ENCODE measurements at places on chromosomes 13 and 19.

GRCh38 chr19:38319421-38320258 is at the start of gene KCNK6:
Gene KCNK6, plus strand, starts transcription at chr19:38319845. Its CDS starts 106 bp downstream, at chr19:38319951.
- DNase-seq: no peak

GRCh38 chr13:31853643-31854326 is 114.5 kb downstream of the RXFP2 start:
- no peak for DNase-seq

GRCh38 chr19:10321874-10322835 is 6.3 kb upstream of the FDX2 start:
- DNase-seq: no peak

- no peak for DNase-seq
These were observed 15.5 kb downstream of the MCF2L start for GRCh38 chr13:112984501-112984900.

DNA sequence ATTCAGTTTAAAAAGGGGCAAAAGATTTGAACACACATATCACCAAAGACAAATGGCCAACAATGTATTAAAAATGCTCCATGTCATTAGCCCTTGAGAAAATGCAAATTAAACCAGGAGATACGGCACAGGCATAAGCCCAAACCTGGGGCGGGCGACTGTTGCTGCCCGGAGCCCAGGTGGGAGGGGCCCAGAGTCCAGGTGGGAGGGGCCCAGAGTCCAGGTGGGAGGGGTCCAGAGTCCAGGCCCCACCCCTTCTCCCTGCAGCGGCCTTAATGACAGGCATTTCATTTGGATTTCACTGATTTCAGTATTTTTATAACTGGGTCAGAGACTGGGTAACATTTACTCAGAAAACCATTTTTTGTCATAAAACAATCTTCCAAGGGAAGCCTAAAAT is 78.2 kb downstream of the RASA3 start:
- DNase-seq: no peak

GRCh38 chr13:35703061-35703460 is 226.6 kb upstream of the MAB21L1 start:
- DNase-seq: no peak

GRCh38 chr13:59677966-59678814 is 485.5 kb downstream of the DIAPH3 start:
- DNase-seq: peak; percentile 41

DNA sequence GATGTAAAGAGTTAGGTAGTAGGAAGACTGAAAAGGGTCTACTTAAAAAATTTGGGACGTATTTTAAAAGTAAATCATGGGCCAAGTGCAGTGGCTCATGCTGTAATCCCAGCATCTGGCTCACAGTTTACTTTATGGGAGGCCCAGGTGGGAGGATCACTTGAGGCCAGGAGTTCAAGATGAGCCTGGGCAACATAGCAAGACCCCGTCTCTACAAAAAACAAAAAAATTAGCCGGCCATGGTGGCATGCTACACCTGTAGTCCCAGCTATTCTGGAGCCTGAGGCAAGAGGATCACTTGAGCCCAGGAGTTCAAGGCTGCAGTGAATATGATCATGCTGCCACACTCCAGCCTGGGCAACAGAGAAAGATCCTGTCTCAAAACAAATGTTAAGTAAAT is 23.0 kb downstream of the UTP14C start:
- no peak for DNase-seq

DNA sequence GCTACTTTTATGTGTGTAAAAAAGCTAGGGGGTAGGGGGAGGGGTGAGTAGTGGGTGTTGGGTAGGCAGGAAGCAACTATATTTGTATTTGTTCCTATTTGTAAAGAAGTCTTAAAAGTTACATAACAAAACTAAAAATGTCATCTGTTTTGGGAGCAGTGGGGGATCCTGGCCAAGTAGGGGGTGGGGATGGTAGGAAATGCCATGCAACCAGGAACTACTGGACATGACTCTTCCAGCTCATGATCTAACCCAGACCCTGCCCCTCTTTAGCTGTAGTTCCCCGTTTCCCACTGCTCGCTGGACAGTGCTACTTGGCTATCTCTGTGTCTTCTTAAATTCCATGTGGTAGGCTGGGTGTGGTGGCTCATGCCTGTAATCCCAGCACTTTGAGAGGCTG is 3.2 kb downstream of the GTF3A start:
- no peak for DNase-seq

DNA sequence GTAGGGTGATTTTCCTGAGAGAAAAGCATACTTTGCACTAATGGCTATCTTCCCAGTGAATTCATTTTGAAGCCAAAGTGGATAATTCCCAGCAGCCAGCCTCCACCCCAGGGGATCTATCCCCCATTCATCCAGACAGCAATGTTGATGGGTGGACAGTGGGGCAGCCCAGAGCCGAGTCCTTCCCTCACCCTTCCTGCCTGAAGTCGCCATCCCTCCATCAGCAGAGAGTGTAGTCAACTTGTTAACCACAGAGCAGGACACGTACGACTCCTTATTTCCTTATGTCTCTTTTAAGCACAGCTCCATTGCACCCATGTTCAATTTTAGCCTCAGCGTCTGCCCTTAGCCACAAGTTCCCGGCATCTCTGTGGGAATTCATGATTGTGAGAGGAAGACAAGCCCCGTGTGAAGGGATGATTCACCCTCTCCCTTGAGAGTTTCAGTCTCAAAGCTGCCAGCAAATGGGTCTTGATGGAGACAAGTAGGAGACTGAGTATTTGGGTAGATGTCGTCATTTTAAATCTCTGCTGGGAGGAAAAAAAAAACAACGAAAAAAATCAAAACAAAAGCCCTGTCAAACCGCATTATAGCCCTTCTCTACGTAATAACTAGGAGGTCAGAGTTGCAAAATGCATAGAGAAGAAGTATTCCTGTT is 58.3 kb upstream of the MEDAG start:
- DNase-seq: no peak

DNA sequence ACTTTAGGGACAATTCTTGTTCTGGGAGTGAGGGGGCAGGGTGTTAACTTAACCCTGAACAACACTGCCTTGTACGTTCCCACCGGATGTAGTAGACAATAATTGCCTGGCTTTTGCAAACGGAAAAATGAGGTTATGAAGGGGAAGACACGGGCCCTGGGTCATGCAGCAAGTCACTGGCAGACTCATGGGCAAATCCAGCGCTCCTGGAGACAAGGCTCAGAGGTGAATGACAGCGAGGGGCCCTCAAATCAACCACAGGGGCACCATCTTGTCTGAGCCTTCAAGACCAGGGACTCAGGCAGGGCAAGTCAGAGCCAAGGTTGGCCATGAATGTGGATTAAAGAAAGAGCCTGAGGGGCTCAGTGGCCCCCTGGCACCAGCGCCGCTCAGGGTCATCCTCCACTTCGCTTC is 2.8 kb downstream of the RASA3 start:
- no peak for DNase-seq

DNA sequence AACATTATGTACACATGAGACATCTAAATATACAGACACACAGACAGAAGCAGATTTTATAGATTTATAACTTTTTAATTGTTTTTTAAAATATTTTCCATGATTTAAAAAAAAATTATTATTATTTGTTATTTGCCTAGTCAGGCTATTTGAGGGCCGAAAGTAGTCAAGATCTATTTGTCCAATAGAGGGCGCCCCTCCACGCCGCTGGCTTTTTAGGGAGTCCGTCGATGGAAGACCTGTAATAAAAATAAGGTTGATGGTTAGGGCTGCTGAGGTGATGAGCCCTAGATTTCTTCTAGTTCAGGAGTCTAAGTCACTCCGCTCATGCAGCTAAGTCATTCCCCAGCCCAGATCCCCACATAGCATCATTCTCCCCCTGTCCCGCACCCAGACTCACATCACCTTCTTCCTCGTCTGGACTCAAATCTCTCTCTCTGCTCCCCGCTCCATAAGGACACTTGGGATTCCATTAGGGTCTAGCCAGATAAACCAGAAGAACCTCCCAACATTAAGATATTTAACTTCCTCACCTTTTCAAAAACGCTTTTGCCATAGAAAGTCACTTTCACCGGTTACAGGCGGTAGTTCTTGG is 33.9 kb upstream of the CEACAM21 start:
- DNase-seq: no peak

- DNase-seq: no peak
These were observed 47.5 kb downstream of the DCT start for GRCh38 chr13:94431987-94432386.

DNA sequence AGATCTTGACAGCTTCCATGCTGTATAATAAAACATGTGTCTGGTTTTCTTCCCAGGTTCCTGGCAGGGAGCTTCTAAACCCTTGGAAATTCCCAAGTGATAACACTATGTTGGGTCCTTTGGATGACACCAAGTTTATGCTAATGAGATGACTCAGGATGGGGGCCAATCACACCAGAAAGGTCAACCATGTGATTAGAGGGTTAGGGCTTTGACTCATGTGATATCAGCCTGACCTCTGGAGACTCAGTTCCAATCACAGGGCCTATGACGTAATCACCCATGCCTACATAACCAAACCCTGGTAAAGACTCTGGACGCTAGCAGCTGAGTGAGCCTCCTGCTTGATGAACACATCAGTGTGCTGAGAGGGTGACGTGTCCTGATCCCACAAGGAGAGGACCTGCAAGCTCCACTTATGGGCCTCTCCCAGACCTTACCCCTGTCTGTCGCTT is 203.6 kb downstream of the DCLK1 start:
- DNase-seq: no peak

DNA sequence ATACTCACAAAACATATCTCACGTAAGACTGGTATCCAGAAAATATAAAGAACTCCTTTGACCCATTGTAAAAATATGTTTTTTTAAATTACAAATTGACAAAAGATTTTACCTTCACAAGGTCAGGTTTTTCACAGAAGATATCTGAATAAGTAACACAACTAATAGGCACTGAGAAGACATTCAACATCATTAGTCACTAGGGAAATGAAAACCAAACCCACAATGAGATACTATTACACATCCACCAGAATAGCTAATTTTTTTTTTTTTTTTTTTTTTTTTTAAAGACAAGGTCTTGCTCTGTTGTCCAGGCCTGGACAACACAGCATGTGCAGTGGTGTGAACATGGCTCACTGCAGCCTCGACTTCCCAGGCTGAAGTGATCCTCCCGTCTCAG is 157.5 kb downstream of the MIPEP start:
- DNase-seq: no peak

GRCh38 chr13:42007844-42008243 is 40.6 kb upstream of the DGKH start:
- DNase-seq: no peak

DNA sequence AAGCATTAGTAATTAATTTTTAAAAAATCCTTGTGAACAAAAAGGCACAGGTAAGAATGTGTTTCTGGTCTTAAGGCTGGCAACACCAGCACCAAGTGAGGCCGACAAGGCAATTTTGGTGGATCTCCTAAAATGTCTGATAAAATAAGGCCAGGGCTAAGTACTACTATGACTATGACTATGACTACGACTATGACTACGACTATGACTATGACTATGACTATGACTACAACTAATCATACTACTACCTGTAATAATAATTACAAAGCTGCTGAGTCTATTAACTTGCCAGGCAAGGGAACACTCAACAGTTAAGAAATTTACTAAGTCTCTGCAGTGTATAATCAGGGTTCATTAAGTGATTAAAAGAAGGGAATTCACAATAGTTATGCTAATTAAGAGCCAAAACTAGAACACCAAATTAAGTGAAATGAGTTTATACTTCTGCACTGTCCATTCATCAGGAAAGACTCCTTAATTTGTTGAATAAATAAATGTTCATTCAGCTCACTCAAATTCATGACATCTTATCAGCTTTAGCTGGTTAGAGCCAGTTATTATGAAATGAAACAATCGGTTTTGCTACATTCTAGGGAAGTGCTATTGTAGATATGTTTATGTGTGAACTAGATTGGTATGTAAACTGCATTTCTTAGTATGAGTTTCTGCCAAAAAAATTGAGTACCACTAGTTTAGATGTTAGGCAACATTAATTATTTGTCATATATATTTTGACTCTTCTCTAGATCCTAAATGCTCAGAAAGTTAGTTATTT is 1626.2 kb upstream of the PCDH20 start:
- no peak for DNase-seq

DNA sequence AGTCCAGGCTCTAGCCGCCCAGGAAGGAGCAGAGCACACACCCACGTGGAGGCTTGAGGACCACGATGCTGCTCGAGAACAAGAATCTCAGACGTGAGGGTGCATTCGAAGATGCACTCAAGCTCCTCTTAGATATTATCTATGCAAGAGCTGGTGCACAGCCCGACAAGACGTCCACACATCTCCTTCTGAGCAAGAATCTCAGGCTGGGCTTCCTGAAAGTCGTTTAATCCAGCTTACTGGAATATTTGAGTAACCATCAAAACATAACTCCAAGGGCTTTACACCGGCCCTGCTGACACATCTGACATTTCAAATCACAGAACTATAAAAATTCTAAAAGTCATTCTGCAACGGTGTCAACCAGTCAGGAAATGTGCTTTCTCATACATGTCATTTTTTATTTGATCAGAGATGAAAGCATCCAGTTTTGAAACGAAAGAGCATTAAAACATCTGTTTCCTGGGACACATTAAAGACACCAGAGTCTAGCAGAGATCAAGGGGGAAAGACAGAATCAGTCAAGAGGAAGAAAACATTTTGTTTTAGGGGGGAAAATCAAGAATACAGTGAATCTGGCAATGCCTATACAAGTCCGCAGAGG is 177.7 kb upstream of the IRS2 start:
- DNase-seq: no peak

DNA sequence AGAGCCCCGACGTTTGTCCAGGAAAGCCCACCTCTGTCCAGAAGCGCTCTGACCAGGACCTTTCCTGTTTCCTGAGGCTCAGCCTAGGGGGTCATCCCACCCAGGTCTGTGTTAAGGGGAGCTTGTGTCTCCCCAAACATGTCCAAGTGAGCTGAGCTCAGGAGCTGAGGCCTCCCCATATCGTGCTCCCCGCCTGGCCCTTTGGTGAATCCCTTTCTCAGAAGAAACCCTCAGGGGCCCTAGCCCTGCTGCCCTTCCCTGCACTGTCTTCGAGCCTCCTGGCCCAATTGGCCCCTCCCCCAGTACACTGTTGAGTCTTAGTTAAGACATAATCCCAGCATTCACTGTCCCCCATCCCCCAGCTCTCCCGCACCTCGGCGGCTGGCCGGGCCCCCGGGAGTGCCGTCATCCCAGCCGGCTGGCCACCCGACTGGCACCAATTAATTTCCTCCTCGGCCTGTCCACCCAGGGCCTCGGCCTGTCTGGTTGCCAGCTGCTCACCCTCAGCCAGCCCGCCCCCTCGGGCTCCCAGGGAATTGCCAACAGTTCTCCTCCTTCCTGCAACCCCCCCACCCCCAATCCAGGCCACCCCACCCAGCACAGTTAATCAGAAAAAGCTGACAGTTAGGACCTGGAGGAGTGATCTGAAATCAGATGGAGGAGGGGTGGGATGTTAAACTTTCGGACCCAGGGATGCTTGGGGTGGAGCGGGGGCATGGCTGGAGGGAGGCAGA is 13.6 kb downstream of the IER2 start:
- no peak for DNase-seq

GRCh38 chr13:28406733-28407266 is 88.1 kb downstream of the FLT1 start:
- DNase-seq: no peak
